ENCODE measurements at places on chromosomes 3 and 15.

- no peak for DNase-seq
Measured at GRCh38 chr3:67228136-67228535, 230.0 kb downstream of the KBTBD8 start.

- no peak for DNase-seq
Measured at GRCh38 chr3:126961191-126961790, 21.6 kb upstream of the PLXNA1 start.

DNA sequence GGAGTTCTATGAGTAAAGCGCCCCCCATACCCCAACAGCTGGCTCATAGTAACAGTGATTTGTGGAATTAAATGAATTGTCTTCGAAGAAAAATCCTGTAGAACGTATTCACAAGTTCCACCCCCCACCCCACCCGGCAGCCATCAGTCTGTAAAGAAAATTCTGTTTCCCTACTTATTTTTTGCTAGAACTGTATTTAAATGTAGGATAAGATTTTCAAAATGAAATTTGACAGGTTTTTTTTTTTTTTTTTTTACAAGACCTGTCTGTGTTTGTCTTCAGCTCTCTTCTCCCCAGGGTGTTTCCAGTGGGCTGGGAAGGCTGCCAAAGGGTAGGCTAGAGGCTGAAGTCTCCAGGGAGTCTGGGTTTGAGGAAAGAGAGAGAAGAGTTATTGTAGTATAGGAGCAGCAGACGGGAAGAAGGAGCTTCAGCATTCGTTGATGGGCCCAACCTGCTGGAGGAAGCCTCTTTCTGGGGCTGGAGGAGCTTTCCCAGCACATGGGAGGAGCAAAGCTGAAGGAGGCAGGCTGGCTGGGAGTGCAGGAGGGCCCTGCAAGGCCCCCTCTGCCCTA, 130.6 kb upstream of the SEMA6D start:
- no peak for DNase-seq

GRCh38 chr3:71025516-71025915, 558.0 kb downstream of the FOXP1 start:
- DNase-seq: no peak

DNA sequence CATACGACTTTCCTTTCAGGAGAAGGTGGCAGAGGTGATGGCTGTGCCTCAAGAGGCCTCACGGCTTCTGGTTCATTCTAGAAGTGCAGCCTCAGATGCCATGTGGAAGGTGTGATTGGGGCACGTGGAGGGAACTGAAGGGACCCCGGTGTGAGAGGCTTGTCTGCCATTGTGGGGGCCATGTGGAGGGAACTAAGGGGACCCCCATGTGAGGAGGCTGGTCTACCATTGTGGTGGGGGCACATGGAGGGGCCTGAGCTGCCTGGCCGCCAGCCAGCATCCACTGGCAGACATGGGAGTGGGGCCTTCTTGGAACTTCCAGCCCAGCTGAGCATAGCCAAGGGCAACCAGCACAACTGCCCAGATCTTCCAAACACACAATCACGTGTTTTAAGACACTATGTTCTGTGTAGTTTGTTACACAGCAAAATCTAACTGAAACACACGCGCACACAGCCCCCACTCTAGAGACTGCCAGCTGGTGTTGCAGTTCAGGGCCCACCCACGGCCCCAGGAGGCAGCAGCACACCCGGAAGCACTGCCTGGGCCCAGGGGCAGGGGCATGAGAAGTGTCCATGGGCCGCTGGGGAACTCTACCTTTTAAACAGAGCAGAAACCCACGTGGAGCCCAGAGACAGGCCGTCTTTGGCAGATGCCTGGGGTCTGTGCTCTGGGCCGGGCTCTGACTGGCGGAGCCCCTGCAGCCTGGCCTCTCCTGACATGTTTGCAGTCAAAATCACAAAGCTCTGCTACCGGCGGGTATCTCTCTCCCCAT, 66.8 kb downstream of the IQSEC1 start:
- no peak for DNase-seq

GRCh38 chr3:14775011-14775410, 43.8 kb upstream of the FGD5 start:
- no peak for DNase-seq

DNA sequence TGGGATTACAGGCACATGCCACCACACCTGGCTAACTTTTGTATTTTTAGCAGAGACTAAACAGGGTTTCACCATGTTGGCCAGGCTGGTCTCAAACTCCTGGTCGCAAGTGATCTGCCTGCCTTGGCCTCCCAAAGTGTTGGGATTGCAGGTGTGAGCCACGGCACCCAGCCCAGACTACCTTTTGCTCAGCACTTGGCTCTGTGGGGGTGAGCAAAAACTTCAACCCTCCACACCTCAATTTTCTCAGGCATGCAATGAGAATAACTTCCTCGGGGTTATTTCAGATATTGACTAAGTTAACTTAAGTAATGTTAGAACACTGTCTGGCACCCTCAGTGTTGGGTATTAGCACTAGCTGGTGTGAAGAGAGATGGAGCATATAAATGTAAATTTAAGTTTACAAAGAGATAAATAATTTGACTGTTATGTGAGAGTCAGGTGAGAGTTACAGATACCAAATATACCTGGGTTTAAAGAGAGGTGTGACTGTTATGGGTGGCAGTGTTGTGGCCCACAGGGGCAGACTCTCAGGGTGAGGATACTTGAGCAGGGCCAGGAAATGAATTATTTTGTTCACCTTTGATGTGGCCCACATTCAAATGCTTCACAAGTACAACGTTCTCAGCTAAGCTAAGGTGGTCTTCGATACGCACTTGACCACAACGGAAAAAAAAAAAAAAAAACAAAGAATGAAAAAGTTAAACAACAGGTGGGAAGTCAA, 29.0 kb downstream of the CPOX start:
- DNase-seq: no peak

- DNase-seq: no peak
Measured at GRCh38 chr3:72894976-72895552, 7.2 kb downstream of the GXYLT2 start.

DNA sequence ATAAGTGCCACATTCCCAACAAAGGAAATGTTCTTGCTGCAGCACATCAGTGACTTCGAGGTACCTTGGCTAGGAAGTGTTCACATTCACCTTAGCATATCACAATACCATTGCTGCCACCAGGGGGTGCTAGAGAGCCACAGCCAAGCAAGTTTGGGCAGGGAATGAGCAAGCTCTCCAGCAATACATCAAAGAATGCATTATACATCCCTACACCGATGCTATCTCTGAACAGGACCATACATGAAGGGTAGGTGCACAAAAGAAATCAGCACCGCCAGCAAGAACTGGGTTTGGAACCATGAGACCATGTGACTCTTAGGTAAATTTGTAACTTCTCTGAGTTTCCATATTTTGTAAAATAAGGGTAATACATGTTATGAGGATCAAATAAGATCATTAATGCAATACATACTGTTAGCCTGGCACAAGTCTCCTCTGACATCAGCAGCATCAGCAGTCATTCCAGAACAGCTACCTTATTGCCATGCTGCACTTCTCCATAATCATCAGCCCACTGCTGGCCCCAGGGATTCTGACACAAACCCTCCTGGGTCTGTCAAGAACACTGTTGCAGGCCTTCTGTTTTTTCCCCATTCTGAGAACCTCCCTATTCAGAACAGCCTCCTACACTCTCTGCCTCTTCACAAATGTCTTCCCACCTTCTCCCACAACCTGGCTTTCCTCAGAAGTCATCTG, 37.5 kb downstream of the RYK start:
- no peak for DNase-seq

GRCh38 chr15:36406366-36406765, 173.1 kb upstream of the CDIN1 start:
- DNase-seq: no peak

- no peak for DNase-seq
Measured at GRCh38 chr3:16124636-16125035, 49.8 kb upstream of the GALNT15 start.

- no peak for DNase-seq
Measured at GRCh38 chr3:32310336-32310735, 71.9 kb downstream of the CMTM8 start.

GRCh38 chr3:194224471-194225417, 88.8 kb downstream of the HES1 start:
- no peak for DNase-seq

GRCh38 chr3:177642804-177643125, 445.5 kb upstream of the TBL1XR1 start:
- no peak for DNase-seq

DNA sequence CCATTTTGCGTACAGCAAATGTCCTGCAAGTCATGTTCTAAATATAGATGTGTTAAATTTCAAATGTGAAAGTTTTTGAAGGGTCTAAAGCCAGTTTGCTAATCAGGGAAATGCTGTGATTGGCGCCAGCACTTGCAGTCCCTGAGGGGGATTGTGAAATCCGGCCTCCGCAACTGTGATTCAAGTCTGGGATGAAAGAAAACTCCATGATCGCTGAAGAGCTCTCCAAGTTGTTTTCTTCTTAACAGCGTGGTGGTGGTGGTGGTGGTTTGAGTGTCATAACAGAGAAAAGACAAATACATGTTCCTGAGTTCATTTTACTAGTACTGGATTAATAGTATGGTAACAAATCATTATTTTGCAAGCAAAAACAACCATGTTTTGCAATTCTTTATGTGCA, 51.8 kb downstream of the MITF start:
- DNase-seq: no peak

DNA sequence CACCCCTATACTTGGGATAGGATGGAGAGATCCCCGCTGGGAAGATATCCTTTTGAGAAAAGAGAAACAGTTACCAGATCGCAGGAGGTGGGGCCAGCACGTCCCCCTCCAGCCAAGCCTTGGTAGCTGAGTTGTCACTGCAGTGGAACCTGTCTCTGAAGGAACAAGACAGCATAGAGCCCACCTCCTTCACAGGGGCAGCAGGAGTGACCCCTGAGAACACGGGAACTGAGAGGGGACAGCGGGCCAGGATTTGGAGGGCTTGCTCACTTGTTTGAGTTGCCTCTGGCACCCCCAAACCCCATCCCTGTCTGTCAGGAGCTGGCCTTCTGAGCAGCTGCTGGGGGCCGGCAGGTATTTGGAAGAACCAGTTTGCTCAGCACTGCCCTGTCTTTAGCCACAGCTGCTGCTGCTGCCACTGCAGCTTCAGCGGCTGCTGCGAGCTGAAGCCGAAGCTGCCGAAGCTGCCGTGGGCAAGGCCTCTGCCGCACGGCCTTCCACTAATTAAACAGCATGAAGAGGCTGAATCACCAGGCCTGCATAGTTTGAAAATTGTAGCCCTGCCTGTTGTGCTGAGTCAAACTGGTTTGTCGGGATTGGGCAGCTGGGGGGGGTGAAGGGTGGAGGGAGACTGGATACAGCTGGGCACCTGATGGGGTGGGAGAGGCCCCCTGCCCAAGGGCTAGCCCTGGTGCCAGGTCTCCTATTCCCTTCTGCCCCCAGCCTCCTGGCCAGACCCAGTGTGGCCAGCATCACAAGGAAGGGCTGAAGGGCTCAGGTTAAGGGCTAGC, 4.0 kb downstream of the EPHB3 start:
- no peak for DNase-seq

- DNase-seq: no peak
Measured at GRCh38 chr3:85652360-85652759, 693.6 kb downstream of the CADM2 start.

DNA sequence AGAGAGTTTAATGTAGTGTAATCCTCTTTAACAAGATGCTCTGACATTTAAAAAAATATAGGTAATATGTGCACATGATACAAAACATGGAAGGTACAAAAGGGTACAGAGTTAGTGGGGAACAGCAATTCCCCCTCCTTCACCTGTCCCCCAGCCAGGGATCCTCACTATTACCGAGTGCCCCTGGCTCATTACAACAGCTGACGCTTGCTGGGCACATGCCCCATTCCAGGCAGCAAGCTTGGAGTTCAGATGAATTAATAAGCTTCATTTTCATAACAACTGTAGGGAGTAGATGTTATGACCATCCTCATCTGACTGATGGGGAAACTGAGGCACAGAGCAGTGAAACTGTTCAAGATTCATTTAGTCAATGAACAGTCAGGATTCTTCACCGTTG, 41.2 kb downstream of the PCSK6 start:
- no peak for DNase-seq

DNA sequence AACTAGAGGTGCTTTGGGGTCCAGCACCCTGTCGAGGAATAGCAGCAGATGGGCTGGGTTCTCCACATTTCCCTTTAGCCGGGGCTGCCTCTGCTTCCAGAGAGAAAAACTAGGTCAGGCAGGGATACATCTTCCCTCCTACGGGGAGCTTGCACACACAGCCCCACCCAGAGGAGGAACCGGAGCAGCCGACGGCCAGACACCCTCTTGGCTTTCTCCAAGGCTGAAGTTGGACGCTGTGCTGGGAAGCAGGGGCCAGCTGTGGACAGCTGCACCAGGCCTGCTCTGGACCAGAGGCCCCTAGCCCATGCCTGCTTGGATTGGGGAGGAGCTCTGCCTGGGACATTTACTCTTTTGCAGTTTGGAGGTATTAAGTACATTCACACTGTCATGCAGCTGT, 44.7 kb upstream of the NR2C2 start:
- no peak for DNase-seq

GRCh38 chr3:171485338-171485737, 25.1 kb upstream of the TNIK start:
- no peak for DNase-seq

- DNase-seq: no peak
Measured at GRCh38 chr15:63203451-63204090, 14.2 kb downstream of the RAB8B start.

DNA sequence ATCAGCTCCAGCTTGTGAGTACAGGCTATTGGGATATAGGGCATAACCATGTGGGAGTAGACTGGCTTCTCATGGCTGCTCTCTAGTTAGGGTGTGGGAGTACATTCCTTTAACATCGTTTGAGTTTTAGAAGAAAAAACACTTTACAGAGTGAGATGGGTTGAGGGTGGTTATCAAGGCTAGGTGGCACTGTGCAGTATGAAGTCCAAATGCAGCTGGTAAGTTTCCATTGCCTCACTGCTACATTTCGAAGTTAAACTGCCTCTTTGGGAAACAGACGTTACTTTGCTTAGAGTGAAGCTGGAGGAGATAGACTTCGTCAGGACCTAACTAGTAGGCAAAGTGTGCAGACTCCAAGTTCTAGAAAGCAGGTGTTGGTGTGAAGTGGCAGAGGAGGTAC, 192.4 kb downstream of the SQOR start:
- no peak for DNase-seq

- DNase-seq: no peak
Measured at GRCh38 chr3:119308355-119308754, 14.2 kb downstream of the ARHGAP31 start.

DNA sequence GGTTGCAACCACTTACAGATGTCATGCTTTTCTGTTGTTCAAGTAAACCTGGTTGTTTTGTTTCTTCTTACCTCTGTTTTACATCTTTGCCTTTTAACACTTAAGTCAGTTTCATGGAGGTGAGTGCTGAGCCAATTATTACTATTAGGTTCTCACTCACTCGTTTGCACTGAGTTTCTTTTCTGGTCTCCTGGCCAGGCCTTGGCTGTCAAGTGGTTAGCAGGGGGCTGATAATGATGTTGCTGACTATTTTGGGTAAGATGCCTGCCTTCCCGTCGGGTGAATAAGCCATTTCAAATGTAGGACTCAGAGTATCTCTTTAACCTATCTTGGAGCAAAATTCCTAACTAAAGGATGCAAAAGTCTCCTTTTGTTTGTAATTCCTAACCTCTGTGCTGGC, 78.5 kb downstream of the KLHL25 start:
- DNase-seq: no peak
